ENCODE measurements at places on chromosomes 4 and X. TPM values are rescaled to one million over a fixed set of nuclear protein-coding genes. Genes with fewer than 3 reads are reported as not detected.

DNA sequence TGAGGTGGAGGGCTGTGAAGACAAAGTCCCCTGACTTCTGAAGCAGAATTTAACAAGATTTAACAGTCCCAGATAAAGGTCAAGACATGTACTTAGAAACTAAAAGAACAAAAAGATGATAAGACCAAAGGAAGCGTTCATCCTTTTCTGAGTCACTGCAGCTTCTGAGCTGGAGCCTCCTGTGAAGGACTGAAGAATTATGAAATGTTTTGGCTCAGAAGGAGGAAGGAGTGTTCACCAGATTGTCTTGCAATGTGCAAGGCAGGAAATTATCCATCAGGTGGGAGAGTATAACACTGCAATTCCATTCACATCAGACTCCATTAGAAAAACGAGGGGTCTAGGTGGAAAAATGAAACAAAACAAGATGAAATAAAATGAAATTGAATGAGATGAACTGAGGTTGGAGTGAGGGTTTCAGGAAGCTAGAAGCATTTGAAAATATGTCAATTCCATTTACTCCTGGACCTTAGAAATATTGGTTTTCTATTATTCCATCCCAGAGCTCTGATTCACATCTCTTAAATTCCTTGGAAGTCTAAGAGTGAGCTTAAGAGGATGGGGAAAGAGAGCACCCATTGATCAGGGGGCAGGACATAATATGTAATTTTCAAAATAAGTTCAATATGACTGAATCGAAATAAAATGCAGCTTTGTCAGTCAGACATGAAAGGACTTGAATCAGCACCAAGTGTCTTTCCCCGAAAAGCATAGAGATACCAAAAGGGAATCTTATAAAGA lies 186.1 kb upstream of the LNX1 start:
- no peak for DNase-seq

DNA sequence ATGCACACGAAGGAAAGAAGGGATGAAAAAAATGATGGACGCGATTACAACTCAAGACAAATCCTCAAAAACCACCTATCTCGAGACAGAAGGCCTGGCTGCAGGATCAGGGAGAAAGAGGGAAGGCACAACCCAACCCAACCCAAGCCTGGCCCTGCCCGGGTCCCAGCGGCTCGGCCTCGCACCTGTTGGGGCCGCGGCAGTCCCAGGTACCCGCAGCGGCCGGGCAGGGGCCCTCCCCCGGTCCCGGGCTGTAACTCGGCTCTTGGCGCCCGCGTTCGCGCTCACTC lies 464 bp downstream of the RASGEF1B start:
- DNase-seq, result no peak

DNA sequence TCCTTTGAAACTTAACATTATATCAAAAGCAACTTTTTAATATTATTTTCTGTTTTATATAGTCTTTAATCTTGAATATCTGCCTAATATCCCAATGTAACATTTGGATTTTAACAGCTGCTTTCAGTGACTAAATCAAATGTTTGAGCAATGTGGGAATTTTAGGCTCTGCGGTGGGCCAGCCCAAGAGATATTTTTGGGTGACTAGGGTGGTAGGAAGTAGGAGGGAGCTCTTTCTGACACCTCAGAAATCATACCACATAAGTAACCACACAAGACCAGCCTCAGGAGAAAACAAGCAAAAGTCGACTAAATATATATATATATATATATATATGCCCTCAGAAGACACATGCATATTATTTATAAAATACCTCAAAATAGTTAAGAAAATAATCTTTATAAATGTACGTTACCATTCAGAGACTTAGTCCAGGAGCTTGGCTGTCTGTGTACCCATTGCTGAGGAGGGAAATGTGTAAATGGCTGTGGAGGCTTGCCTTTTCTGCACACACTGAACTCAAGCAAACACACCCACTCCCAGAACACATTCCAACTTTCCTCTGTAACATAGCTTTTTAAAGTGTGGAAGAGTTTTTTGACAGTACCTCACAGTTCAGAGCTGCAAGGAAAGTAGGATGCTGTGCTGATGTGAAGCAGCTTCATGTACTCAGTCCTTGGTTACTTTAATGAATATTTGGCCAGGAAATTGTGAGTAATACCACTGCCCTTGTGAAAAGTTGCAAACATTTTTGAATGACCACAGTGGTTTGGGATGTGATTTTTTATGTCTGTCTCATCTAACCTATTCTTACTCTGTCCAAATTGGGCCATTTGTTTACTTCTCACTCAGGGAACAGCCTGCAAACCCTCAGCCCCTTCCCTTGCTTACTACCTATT lies at the start of gene RTL3:
TSS of gene RTL3 (minus strand) at position 484 of the 900 bp plus-strand sequence. CDS start 908 bp downstream, outside the sequence.
- DNase-seq, result no peak

P2RY10 gene
- 0.98 TPM for total RNA-seq

DNA sequence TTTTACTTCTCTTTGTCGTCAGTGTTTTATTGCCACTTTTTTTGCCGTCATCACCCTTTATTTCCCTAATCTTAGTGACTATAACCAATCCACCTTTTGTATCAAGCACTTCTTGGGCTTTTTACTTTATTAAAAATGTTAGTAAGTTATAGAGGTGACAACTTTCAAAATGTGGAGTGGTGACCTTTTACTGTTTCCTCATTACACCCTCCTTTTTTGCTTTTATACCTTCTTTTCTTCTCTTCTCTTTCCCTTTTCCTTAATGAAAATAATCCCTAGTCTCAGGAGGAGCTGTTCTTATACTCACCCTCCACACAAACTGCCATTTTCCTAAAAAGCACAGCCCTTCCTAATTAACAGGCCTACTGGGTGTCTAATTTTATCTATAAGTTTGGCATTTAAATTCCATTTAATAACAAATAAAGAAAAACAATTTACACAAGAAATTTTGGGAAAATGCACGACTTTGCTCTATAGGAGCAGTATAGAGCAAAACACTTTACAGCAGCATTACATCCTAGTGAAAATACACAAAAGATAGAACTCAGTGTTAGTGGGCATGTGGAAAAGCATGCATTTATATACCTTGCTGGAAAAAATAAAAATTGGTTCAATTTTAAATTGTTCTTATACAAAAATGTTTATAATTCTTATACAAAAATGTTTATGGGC lies 27.3 kb downstream of the BBS12 start:
- no peak for DNase-seq

DNA sequence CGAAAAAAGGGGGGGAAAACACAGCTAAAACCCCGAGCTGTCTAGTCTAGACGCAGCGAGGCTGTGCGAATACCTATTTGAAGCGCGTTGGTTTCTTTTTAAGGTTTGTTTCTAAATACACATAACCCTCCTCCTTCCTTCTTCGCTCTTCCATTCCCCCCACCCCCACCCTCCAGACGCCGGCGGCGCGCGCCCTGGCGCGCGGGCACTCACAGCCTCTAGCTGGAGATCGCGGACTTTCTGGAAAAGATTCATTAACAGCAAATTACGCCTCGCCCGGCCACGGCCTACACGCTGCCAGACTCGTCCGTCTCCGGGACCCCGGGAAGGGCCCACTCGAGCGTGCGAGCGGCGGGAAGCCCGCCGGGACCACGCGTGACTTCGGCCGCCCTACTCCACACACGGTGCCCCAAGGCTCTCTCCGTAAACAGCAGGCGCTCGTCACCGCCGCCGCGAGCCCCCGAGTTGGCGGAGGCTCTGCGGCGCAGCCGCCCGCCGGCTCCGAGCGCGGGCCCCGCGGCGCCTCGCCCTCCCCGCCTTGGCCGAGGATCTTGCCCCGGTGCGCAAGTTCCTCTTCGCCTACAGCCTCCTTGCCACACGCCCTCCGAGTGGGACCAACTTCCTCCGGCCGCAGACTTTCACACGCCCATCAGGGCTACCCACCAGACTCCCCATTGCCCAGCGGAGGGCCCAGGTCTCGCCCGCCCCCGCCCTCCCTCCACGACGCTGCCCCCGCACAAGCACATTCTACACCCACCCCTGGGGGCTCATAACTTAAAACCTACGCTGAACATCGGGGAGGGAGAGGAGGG lies 2.0 kb downstream of the BCOR start:
- DNase-seq, result no peak

CT45A10 gene
- not detected for total RNA-seq

- DNase-seq, result no peak
These were observed 23.1 kb upstream of the TLR7 start for GRCh38 chrX:12843668-12844279.

GRCh38 chr4:7861440-7861881 lies 78.2 kb downstream of the AFAP1 start:
- no peak for DNase-seq

GLRA2 gene
- total RNA-seq, result not detected

DNA sequence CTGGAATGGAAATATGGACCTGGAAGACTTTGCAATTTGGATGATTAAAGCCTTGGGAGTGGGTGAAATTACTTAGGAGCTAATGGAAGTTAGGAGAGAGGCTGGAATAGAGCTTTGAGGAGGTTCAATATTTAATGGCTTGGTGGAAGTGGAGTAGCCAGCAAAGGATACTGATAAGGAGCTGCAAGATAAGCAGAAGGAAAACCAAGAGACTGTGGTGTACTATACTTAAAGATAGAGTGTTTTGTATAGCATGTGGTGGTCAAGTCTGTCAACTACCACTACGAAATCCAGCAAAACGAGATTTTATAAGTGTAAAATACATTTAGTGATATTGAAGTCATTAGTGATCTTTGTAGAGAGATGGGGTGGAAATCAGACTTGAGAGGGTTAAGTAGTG lies 54.0 kb upstream of the TMLHE start:
- no peak for DNase-seq

CENPVL2 gene
- total RNA-seq, result not detected

HADH gene
- total RNA-seq, result 48.8 TPM

- DNase-seq, result no peak
These were observed 270.1 kb upstream of the LDB2 start for GRCh38 chr4:17168571-17168970.

- no peak for DNase-seq
These were observed 97.3 kb downstream of the NR3C2 start for GRCh38 chr4:148344941-148345340.

GRCh38 chrX:110795645-110796406 lies at the start of gene CHRDL1:
CHRDL1 (minus strand) TSS chrX:110795817; CDS start chrX:110792181, 3,636 bp downstream.
- DNase-seq, result no peak

GLRB gene
- total RNA-seq, result 11.8 TPM

DNA sequence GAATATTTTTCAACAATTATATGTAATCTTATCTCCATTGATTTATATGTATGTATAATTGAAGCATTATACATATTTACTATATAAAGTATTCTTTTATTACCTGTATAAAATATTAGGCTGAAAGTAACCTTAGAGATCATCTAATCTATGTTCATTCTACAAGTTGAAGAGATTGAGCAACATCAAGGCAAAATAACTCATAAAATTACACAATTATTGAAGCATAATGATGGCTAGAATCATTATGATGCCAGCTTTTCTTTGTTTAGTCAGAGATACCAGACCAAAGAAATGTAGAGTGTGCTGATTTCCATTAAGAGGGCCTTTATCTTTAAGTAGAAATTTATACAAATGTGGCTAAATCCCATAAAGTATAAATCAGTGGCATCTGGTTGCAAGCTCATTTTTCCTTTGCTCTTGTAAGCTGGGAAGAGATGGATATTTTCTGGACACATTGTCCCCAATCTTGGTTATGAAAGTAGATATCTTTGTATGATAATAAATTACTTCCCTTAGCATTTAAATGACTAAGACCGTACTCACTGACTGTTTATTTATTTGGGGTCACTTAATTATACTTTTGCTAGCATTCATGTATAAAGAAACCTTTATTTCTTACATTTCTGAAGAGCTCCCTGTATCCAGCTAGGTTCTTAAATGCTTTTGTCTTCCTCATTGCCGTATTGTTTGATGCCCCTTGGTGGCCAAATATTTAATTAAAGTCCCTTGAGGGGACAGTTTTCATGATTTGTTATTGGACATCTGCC lies 339.8 kb downstream of the PCDH7 start:
- no peak for DNase-seq

- DNase-seq, result no peak
These were observed 377.7 kb downstream of the PRDM5 start for GRCh38 chr4:120544838-120545237.

BEX4 gene
- total RNA-seq, result 44.2 TPM

DNA sequence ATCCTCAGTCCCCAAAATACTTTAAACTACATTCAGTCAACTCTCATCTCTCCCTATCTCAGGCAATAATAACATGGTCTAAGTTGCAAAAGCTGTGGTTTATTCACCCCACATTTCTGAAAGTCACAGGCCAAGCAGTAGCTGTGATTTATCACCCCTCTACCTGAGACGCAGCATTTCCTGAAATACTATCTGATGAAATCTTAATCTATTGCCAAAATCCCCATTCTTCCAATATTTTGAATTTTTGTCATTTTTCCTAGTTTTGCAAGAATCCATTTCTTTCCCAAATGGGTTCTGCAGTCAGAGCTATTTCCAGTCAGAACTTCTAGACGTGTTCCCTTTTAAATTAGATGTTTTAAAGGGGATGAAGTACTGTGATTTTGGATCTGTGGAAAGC lies 148.3 kb downstream of the BANK1 start:
- DNase-seq, result no peak

HNRNPH2 gene
- total RNA-seq, result 83.9 TPM

DNA sequence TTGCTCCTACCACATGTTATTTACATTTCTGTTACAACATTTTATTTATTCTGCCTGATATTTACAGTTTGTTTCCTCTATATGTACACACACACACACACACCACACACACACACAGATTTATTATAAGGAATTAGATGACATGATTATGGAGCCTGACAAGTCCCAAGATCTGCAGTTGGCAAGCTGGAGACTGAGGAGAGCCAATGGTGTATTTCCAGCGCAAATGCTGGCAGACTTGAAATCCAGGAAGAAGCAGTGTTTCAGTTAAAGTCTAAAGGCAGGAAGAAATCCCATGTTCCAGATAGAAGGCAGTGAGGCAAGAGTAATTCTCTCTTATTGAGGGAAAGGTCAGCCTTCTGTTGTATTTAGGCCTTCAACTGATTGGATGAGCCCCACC lies 1.8 kb upstream of the KLHL4 start:
- DNase-seq, result no peak

UGT2B10 gene
- total RNA-seq, result not detected

SYNPO2 gene
- 90.1 TPM for total RNA-seq

TGIF2LX gene
- total RNA-seq, result not detected

HS6ST2 gene
- 1.2 TPM for total RNA-seq

DNA sequence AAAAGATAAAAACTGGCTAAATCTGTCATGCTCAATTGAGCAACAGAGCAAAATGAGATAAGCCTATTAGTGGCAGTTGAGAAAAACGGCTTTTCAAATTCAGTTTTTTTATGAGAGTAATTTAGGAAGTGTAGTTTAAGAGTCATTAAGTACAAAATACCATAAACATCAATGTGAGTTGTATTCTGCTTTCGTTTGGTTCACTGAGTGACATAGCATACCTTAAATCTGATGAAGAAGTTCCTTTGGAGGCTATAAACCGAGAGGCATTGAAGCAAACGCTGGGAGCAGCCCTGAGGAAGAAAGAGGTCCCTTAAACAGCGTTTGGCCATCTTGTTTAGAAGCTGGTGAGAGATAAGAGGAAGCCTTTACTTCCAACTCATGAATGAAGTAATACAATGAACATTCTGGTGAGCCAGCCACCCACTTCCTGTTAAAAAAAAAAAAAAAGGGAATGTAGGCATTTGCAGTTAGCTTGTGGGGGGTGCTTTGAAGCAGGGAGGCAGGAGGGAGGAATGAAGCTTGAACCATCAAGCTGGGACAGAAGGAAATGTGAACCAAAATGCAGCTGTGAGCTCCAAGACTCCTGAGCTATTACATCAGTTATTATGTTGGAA lies 132.3 kb downstream of the ZNF330 start:
- DNase-seq, result no peak

GYPB gene
- total RNA-seq, result not detected

Measured in breast epithelium (tissue), 4 donors.